ENCODE measurements at places on chromosomes 5 and 9.

GRCh38 chr5:35158204-35158603 lies 72.1 kb downstream of the PRLR start:
- DNase-seq, result no peak

DNA sequence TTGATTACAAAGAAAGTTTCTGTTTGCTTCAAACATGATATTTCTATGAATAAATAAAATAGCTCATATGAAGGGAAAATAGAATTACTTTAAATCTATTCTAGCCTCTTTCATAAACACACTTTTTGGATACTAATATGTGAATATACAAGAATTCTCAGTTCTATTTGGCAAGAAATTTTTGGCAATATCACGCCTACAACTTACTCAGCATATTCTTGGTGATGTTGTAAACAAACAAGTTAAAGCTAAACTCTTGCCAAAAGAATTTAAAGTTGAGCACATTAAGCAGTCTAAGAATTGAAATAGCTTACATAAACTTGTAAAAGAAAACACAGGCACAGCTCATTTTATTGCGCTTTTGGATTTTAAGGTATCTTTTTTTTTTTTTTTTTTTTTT lies 209.8 kb downstream of the CDH12 start:
- DNase-seq, result no peak

DNA sequence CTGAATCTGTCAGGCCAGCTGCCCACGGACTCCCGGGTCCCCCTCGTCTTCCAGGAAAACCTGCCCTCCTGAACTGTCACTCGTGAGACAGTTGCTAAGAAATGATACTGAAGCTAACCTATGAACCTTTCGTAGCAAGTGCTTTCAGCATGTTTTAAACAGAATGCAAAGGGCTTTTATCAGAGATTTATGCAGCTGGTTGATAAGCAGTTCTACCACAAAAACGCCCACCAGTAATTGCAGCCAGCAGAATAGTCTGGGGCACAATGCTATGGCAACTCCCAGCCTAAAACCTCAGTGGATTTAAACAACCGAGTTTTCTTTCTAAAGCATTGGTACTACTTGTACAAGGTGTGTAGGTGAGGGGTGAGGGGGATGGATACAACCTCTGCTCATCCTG lies 97.5 kb downstream of the IRX2 start:
- DNase-seq, result no peak

DNA sequence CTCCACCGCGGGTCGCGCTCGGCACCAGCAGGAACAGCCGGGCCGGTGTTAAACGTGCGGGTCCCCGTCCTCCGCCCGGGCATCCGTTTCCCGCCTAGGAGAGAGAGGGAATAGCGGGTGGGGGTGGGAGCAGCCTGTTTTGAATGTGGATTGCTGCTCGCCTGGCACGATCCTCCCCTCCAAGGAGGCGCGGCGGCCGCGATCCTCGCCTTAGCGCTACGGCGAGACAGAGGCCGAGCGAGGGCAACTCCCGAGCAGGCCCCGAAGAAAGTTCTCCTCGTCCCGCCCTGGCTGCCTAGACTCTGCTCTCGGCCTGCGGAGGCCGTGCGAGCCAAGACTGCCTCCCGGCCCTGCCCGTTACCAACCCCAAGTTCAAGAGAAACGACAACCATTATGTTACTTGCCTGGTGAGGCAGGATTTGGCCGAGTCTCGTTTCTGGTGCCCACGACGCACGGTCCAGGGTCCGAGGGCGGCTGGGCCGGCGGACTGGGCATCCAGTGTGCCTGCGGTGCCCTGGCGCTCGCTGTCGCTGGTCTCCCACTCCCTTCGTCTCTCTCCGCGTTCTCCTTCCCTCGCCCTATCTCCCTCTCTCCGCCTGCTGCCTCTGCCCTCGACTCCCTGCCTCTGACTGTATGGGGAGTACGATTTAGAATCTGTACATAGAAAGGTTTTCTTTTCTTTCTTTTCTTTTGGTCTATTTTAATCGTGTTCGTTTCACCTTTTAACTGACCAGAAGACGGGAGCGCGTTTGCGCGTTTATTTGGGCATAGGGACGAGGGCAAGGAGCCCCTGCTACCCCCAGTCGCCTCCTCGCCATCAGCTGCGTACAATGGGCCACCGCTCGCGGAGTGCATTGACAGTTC lies 724 bp downstream of the NR2F1-AS1 start:
- DNase-seq, result no peak

- no peak for DNase-seq
Observed at GRCh38 chr5:157347301-157348048, 81.6 kb downstream of the CYFIP2 start.

GRCh38 chr9:108017671-108018070 lies 528.1 kb upstream of the KLF4 start:
- no peak for DNase-seq

DNA sequence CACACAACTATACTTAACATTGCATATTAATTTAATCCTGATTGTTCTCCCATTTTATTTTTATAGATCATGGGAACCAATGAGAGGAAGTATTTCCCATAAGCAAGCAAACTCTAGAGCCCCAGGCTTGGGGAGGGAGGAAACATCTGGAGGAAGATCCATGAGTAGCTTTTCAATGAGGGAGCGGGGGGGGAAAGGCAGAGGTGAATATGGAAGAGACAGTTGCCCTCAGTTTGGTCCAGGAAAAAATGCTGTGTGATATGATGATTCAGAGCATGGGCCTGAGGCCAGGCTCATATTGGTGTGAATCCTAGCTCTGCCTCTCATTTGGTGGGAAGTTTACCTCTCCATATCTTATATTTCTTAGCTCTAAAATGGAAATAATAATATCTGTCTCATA lies 42.2 kb upstream of the ALDOB start:
- DNase-seq, result no peak

- DNase-seq, result no peak
Observed at GRCh38 chr5:72245951-72246532, 74.0 kb downstream of the MRPS27 start.

DNA sequence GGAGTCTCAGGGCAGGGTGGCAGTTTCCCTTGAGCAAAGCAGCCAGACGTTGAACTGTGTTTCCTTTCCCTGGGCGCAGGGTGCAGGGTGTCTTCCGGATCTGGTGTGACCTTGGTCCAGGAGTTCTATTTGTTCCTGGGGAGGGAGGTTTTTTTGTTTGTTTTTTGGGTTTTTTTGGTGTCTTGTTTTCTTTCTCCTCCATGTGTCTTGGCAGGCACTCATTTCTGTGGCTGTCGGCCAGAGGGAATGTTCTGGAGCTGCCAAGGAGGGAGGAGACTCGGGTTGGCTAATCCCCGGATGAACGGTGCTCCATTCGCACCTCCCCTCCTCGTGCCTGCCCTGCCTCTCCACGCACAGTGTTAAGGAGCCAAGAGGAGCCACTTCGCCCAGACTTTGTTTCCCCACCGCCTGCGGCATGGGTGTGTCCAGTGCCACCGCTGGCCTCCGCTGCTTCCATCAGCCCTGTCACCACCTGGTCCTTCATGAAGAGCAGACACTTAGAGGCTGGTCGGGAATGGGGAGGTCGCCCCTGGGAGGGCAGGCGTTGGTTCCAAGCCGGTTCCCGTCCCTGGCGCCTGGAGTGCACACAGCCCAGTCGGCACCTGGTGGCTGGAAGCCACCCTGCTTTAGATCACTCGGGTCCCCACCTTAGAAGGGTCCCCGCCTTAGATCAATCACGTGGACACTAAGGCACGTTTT lies 3.5 kb upstream of the PHYHD1 start:
- no peak for DNase-seq

GRCh38 chr9:117677572-117677971 lies 26.6 kb upstream of the TLR4 start:
- DNase-seq, result no peak

DNA sequence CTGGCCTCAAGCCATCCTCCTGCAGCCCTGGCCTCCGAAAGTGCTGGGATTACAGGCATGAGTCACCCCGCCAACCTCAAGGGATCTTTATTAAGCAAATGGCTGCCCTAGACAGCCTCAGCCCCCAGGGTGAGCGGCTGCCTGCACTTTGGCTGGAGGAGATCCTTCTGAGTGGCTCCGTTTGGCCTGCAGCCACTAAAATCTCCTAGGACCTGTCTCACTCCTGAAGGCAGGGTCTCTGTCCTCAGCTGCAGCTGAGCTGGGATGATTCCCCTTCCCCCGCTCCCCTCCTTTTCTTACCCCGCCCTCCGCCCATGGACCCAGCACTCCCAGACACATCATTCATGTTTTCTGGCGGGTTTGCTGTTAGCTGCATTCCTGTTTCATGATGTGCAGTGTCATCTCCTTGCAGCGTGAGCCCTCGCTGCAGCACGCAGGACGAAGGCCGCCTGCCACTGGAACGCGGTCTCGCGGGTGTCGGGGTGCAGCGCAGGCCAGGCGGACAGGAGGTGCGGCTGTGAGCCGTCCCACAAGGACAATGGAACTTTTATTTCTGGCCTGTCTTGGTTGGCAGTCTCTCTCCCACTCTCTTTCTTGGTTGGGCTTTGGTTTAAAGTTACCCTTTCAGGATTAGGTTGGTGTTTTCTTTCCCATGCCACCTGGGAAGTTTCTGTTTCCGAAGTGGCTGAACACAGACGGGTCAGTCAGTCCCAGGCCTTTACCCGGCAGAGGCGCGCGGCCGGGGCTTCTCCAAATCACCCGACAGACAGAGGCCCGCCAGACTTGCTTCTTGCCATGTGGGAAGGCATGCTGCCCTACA lies 137.1 kb downstream of the FOXD1 start:
- no peak for DNase-seq

- DNase-seq, result peak; percentile 45
Observed at GRCh38 chr5:180315762-180316212, 23.9 kb upstream of the MAPK9 start.
